ENCODE measurements at places on chromosomes 12 and 14.

- no peak for DNase-seq
These were observed 46.2 kb upstream of the CCDC91 start for GRCh38 chr12:28144059-28144458.

DNA sequence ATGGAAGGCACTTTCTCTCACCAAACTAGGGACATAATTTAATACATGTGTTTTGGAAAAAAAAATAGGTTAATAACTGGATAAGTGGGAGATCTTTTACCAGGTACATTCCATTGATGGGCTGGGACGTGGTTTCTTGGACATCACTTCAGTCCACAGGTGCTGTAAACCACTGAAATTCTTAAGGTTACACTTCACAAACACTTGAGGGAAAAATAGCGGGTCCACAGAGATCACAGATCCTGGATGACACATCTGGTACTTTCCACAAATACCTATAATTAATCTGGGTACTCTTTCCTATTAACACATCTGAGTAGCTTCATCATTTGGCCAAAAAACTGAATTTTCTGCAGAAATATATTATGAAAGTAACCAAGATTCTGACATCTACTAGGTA lies 85.0 kb downstream of the POLR3B start:
- DNase-seq, result no peak

DNA sequence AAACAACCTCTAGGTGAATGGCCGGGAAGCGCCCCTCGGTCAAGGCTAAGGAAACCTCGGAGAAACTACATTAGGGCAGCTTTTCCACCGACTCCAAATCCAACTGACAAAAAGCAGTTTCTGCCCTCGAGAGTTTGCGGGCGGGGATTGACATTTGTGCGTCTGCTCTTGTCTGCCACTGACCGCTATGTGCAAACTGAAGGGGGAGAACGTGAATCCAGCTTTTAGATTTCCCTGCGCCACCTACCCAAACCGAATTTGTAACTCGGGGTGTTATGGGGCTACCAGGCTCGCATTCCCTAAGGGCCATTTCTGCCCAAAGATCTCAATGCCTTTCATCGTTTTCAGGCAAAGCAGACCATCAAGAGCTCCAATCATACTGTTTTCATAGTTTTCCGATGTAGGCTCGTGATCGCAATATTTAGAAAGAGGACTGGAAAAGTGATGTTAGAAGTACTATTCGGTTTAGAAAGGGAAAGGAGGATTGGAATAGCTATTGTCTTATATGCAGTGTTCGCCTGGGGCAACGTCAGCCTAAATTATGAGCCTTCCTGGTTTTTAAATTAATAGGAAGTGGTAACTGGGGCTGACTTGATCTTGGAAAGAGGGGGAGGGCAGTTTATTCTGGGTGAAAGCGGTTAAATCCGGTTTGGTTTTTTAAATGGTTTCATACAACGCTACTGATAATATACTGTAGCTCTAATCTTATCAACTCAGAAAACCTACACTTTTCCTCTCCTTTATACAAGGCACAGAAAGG lies 45.4 kb downstream of the BCAT1 start:
- no peak for DNase-seq

DNA sequence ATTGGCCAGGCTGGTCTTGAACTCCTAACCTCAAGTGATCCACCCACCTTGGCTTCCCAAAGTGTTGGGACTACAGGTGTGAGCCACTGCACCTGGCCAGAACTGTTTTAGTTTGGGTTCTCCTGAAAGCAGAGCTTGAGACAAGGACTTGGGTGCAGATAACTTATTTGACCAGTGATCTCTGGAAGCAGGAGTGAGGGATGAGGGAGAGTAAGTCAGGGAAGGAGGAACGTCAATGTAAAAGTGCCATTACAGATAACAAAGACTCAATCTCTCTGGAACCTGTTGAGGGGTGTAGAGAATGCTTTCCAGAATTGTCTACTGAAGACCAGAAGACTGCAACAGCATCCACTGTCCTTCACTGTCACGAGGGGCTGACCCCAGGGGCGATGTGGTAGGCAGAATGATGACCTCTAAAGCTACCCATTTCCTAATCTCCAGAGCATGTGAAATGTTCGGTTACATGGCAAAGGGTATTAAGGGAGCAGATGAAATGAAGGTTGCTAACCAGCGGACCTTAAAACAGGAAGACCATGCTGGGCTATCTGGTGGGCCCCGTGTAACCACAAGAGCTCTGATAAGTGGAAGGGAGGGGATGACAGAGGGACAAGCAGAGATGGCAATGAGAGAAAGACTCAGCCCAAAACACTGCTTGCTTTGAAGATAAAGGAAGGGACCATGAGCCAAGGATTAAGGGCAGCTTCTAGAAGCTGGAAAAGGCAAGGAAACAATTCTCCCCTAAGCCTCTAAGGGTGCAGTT lies 207.8 kb downstream of the RBM19 start:
- DNase-seq, result no peak

DNA sequence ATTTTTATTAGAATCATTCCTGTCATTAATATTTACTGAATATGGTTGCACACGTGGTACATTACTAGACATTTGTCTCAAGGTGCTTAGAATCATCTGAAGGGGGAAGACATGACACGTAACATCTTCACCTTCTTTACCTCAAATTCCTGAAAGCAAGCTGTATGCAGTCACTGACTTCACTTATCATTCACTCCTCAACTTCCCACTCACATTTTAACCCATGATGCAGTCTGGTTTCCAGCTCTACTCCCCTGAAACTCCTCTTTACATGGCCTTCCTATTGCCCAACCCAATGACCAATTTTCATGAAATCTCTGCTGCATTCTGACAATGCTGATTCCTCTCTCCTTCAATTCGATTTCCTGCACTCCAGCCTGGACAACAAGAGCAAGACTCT lies 5.8 kb upstream of the PSMC6 start:
- DNase-seq, result no peak

DNA sequence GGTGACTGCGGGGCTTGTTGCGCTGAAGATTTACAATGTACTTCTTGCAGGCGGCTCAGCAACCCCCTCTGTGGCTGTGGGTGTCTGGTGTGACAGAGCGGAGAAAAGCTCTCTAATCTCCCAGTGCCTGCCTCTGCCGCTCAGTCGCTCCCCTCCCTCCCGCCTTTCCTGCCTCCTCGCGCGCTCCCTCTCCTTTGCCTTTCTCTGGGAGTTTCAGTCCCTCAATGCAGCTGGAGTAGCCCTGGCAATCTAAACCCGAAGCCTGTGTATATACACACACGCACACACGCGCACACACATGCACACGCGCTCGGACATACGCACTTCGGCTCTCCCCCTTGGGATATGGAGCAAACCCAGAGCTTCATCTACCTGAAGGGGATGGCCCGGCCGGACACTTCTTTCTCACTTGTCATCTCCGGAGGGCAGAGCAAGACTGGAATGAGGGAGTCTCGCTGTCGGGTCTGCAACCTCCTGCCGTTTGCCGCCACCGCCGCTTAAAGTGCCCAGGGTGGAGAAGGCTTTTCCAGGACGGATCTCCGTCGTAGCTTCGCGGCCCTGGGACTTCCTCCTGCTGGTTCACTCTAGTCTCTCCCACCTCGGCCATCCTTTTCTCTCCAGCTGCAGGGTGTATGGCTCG lies 599 bp upstream of the TRHDE start:
- DNase-seq, result no peak

- DNase-seq, result no peak
These were observed 28.6 kb downstream of the DDX51 start for GRCh38 chr12:132115500-132115899.

Measured in effector memory CD8-positive, alpha-beta T cell (primary cell).